Right lobe of liver (tissue), 6 donors: ENCODE measurements at places on chromosomes 6 and 20.

DNA sequence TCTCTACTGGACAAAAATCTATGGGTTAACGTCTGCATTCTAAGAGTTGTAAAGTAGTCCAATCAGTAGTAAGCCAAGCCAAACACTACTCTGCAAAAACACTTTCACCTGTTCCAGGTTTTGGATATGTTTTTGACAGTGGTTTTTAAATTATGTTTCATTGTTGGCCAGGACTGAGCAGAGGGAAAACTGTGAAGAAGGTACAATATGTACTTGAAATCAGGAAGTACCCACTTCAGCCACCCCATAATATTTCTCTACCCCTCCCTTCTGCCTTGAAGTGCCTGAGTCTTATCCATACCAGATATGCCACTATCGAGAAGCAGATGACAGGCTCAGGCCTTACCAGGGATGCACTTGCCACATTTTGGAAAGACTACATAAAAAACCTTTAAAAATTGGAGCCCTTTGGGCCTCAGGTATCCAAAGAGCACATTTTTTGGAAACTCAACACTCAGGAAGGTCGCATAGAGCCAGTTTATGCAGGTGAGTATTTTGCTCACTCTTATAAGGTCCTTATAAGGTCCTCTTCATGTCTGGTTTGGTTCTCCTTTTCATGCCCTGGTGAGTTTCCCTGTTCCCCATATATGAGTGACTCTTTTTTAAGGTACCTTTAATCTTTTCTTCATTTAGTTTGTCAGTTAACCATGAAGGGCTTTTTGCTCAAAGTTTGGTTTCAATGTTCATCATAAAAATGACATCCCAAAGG is 859.3 kb upstream of the FLRT3 start:
- no peaks in the 10 kb centered on the region for H3K27me3 ChIP-seq
- H3K27ac ChIP-seq = no peak overlapping the region
- H3K4me3 ChIP-seq = no peak overlapping the region
- no peaks in the 10 kb centered on the region for H3K4me1 ChIP-seq

DNA sequence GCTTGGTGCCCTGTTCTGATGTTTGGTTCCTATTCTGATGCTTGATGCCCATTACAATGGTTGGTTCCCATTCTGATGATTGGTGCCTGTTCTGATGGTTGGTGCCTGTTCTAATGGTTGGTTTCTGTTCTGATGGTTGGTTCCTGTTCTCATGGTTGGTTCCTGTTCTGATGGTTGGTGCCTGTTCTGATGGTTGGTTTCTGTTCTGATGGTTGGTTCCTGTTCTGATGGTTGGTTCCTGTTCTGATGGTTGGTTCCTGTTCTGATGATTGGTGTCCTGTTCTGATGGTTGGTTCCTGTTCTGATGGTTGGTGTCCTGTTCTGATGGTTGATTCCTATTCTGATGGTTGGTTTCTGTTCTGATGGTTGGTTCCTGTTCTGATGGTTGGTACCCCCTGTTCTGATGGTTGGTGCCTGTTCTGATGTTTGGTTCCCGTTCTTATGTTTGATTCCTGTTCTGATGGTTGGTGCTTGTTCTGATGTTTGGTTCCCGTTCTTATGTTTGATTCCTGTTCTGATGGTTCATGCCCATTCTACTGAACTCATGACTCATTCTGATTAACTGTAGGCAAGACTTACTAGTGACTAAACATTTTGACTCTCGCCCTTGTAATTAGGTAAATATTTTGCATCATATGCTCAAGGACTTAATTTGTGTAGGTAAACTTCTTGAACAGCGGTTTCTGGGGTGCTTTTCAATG is 146.2 kb downstream of the DLL1 start:
- no peak for DNase-seq
- H3K4me3 ChIP-seq = no peak overlapping the region
- no peaks in the 10 kb centered on the region for H3K4me1 ChIP-seq
- H3K27ac ChIP-seq = peak overlapping the region; percentile 52
- H3K27me3 ChIP-seq = no peaks in the 10 kb centered on the region

DNA sequence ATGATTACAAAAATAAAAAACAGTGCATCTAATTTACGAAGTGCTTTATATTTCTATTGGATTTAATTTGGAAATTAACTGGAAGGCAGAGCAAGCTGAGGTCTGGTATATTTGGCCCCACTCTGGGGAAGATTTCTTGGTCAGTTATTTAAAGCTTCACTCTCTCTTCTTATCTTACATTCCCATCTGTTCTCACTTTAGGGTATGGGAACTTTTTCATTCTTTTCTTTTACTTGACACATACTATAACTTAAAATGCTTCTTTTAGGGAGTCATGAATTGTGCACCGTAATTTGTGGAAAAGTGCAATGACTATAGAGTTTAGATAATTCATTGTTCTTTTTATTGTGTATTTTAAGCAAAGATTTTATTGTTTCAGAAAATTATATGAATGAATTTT is 170.4 kb downstream of the BCKDHB start:
- H3K4me1 ChIP-seq = no peaks in the 10 kb centered on the region
- no peak overlapping the region for H3K27ac ChIP-seq
- H3K4me3 ChIP-seq = no peak overlapping the region
- no peaks in the 10 kb centered on the region for H3K36me3 ChIP-seq
- H3K27me3 ChIP-seq = no peaks in the 10 kb centered on the region

GRCh38 chr20:11509776-11510175 is 407.9 kb upstream of the BTBD3 start:
- no peak overlapping the region for H3K4me3 ChIP-seq
- no peaks in the 10 kb centered on the region for H3K36me3 ChIP-seq
- no peaks in the 10 kb centered on the region for H3K27me3 ChIP-seq
- H3K27ac ChIP-seq = no peak overlapping the region

DNA sequence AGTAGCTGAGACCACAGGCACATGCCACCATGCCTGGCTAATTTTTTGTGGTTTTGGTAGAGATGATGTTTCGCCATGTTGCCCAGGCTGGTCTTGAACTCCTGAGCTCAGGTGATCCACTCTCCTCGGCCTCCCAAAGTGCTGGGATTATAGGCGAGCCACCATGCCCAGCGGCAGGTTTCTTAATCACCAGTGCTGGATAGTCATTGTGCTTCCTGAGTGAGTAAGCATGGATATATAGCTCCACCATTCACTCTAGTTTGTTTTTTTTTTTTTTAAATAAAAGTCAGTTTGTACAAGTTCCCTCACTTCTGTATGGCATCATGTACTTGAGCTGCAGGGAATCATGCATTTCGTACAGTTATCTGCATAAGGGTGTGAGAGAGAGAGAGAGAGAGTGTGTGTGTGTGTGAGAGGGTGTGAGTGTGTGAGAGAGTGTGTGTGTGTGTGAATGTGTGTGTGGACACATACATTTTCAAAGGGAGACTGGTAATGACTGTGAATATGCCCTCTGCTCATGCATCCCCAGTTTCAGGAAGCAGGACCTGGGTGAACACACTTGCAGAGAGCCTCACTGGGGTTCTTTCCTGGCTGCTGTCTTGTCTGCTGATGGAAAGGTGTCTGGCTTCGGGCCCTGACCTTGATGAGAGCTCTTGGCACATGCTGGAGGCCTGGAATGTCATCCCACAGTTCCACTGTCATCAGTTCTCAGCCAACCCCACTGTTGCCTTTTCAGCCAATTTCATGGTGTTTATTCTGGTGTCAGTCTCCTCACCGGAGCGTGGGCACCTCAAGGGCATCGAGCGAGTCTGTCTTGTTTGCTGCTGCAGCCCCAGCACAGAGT is 65.0 kb upstream of the XRN2 start:
- H3K4me3 ChIP-seq = no peak overlapping the region
- no peak overlapping the region for H3K27ac ChIP-seq
- no peaks in the 10 kb centered on the region for H3K4me1 ChIP-seq

- H3K36me3 ChIP-seq = no peaks in the 10 kb centered on the region
- H3K4me1 ChIP-seq = no peaks in the 10 kb centered on the region
- no peak overlapping the region for H3K27ac ChIP-seq
- DNase-seq = no peak
These were observed 509.3 kb upstream of the CITED2 start for GRCh38 chr6:139883776-139884175.

DNA sequence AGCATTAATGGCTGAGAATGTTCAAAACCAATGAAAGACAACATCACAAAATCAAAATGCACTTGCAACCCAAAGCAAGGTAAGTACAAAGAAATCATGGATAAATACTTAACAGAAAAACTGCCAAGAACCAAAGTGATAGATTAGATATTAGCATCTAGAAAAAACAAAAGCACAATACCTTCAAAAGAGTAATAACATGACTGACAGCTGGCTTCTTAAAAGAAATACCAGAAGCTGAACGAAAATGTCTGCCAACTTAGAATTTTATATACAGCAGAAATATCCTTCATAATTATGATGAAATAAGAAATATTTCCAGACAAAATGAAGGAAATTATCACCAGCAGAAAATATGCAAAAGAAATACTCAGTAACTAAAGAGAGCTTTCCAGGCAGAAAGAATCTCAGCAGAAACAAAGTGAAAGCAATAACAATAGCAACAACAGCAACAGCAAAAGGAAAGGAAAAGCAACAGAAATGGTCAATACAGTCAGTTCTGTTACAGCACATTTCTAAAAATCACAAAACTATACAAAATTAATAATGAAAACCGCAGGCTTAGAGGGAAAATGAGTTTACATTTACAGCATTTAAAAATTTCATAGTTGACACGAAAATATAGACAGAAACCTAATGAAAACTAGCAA is 121.5 kb upstream of the MAN1A1 start:
- no peaks in the 10 kb centered on the region for H3K4me1 ChIP-seq
- H3K36me3 ChIP-seq = no peaks in the 10 kb centered on the region
- no peak for DNase-seq
- H3K27me3 ChIP-seq = no peaks in the 10 kb centered on the region

DNA sequence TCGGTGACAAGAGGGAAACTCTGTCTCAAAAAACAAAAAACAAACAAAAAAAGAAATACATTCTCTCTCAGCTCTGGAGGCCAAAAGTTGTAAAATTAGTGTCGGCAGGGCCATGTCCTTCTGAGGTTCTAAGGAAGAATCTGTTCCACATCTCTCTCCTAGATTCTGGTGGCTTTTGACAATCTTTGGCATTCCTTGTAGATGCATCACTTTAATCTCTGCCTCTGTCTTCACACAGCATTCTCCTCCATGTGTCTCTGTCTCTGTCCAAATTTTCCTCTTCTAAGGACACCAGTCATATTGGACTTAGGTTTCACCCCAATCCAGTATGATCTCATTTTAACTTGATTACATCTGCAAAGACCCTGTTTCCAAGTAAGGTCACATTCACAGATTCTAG is 9.1 kb downstream of the PPP2R5D start:
- no peak overlapping the region for H3K27ac ChIP-seq
- no peak for DNase-seq
- no peaks in the 10 kb centered on the region for H3K27me3 ChIP-seq
- peaks cover 13% of the 10 kb centered on the region for H3K36me3 ChIP-seq
- H3K4me3 ChIP-seq = no peak overlapping the region

DNA sequence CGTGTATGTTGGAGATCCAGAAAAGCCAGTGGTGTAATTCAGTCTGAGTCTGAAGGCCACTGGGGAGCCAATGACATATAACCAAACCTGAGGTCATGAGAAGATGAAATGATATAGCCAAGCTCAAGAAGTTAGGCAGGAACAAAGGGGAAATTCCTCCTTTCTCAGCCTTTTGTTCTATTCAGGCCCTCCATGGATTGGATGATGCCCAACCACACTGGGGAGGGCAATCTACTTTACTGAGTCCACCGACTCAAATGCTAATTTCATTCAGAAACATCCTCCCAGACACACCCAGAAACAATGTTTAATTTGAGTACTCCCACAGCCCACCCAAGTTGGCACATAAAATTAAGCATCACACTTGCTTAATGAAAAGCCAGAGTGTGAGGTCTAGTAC is 183.6 kb downstream of the GJA1 start:
- H3K36me3 ChIP-seq = no peaks in the 10 kb centered on the region
- no peaks in the 10 kb centered on the region for H3K4me1 ChIP-seq
- H3K27me3 ChIP-seq = no peaks in the 10 kb centered on the region
- no peak overlapping the region for H3K4me3 ChIP-seq
